Activated CD4-positive, alpha-beta T cell treated with anti-CD3 and anti-CD28 coated beads, Interleukin-2, amount 10 ng/mL, durations not matched to agents 24 days and 14 days (primary cell): ENCODE measurements at places on chromosomes 6 and 20. TPM values are rescaled to one million over a fixed set of nuclear protein-coding genes. Genes with fewer than 3 reads are reported as not detected.

The YWHAB gene
- 241 and 243 TPM in 2 replicates for total RNA-seq

The RAE1 gene
- 58.2 and 63.4 TPM in 2 replicates for total RNA-seq

The PNPLA1 gene
- not detected in 2 replicates for total RNA-seq

The CYP39A1 gene
- total RNA-seq: not detected in 2 replicates

The OTOR gene
- total RNA-seq: not detected in 2 replicates

The ELOVL2 gene
- not detected in 2 replicates for total RNA-seq

The DOK5 gene
- total RNA-seq: 37.1 and 38.4 TPM in 2 replicates

The AGPAT4 gene
- 6.8 and 7.1 TPM in 2 replicates for total RNA-seq

The GPSM3 gene
- 81.1 and 82.4 TPM in 2 replicates for total RNA-seq

The VGLL2 gene
- not detected in 2 replicates for total RNA-seq

The MDFI gene
- not detected in 2 replicates for total RNA-seq

The PI16 gene
- not detected in 2 replicates for total RNA-seq

The FAM209B gene
- total RNA-seq: 1.3 and 1.5 TPM in 2 replicates

The THEMIS gene
- total RNA-seq: 14.3 and 15.3 TPM in 2 replicates

The CRYBG1 gene
- total RNA-seq: 9.3 and 10.0 TPM in 2 replicates

The FERMT1 gene
- 0.58 and 0.71 TPM in 2 replicates for total RNA-seq

The C20orf141 gene
- not detected in 2 replicates for total RNA-seq

The PGC gene
- total RNA-seq: not detected in 2 replicates

The TNFRSF6B gene
- total RNA-seq: not detected in 2 replicates

The SLC13A3 gene
- not detected in 2 replicates for total RNA-seq

The LZTS3 gene
- 0.54 and 0.69 TPM in 2 replicates for total RNA-seq

The GJA1 gene
- not detected in 2 replicates for total RNA-seq
